CD4-positive, alpha-beta T cell treated with Interleukin-15 for 4 hours (primary cell): ENCODE measurements at places on chromosomes 7 and 10.
A peak's percentile ranks its signal among the peaks of the same experiment; 100 is the strongest.

DNA sequence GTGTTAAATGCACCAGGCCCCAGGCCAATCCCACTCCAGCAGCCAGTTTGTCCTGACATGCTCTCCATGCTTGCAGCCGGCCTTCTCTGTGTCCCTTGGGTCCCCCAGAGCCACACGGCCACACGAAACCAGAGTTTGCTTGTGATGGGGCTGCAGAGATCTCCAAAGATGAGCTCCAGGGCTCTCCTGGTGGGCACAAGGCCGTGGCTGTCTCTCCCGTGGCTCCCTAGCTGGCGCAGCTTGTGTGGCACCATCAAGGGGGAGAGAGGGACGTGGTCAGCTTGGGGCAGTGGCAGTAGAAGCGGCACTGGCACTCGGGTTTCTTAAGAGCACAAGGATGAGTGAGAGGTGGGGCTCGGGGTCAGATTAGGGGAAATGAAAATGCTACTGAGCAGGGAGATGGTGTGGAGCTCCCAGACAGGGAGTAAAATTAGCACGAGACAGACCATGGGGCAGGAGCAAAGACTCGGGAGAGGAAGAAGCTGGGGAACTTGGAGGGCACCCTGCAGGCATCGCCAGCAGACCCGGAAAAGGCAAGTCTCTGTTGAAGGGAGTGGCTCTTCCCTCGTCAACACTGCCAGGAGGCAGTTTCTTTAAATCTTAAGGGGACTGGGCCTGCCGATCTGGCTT is 572.5 kb upstream of the FOXK1 start:
- no peak for DNase-seq

GRCh38 chr7:55131142-55131929 is 112.5 kb downstream of the EGFR start:
- no peak for DNase-seq

DNA sequence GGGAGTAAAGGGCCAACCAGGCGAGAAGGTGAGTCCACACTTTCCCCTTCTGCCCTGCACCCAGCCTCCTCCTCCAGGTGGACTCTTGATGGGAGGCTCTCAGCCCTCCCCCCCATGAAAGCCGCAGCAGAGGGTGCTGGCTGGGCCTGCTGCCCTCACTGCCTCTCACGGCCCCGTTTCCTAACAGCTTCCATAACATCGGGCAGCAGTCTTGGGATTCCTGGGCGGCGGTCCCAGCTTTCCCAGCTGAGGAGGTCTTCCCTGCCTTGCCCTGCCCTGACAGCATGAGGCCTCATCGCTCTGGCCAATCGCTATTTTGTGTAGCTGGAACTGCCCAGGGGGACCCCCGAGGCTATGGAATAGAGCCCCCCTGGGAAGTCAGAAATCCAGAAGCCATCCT is 76.3 kb downstream of the COL13A1 start:
- no peak for DNase-seq

- DNase-seq = no peak
Measured at GRCh38 chr7:159096736-159097581, 47.7 kb downstream of the VIPR2 start.

DNA sequence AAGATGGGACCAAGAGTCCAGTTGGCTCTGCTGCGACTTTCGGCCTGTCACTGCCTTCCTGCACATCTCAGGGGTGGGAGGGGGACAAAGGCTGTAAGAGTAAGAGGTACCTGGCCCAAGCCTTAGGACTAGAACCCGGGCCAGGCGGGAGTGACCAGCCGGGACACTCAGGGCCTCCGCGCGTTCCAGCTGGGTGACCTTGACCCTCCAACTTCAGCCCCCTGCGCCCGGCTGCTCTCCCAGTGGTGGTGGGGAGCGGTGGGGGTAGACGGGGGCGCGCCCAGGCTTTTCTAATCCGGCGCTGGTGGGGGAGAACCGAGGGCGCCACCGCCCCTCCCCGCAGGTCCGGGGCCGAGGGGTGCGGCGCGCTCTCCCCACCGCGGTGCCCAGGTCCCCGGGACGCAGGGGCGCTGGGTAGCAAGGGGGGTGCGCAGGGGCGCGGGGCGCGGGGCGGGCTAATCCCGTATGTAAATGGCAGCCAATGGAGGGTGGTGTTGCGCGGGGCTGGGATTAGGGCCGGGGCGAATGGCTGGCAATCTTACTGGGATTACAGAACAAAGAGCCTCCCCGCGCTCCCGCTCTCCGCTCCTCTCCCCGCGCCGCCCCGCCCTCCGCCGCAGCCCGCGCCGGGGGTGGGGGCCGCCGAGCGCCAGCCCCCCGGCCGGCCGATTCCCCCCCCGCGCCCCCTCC is at the start of gene GTF2IRD1:
TSS of gene GTF2IRD1 (plus strand) at position 585 of the 690 bp plus-strand sequence. CDS start 54,175 bp downstream, outside the sequence.
- DNase-seq = peak; percentile 40
